NCI-H526 treated with DMSO at 0.1 percent for 48 hours (cell line): ENCODE measurements at places on chromosomes 6 and 20.

DNA sequence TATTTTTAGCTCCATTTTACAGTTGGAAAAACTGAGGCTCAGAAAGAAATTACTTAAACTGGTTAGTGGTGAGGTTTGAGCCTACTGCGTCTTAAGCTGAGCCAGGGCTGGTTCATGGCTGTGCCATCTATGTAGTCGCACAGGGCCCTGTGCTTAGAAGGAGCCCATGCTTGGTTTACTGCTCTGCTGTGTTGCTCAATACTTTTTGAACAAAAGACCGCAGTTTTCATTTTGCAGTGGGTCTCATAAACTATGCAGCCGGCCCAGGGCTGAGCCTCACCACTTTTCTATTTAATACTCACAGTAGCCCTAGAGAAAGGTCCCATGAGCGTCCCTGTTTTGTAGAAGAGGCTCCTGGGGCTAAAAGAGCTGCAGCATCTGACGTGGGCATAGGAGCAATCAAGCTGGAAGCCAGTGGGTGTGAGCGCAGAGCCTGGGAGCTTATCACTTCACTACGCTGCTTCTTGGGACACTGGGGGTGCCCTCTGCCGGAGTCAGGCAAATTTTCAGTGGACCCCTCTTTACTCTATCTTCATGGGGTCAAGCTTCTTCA, 501 bp downstream of the SIRPB2 start:
- no peak for DNase-seq

DNA sequence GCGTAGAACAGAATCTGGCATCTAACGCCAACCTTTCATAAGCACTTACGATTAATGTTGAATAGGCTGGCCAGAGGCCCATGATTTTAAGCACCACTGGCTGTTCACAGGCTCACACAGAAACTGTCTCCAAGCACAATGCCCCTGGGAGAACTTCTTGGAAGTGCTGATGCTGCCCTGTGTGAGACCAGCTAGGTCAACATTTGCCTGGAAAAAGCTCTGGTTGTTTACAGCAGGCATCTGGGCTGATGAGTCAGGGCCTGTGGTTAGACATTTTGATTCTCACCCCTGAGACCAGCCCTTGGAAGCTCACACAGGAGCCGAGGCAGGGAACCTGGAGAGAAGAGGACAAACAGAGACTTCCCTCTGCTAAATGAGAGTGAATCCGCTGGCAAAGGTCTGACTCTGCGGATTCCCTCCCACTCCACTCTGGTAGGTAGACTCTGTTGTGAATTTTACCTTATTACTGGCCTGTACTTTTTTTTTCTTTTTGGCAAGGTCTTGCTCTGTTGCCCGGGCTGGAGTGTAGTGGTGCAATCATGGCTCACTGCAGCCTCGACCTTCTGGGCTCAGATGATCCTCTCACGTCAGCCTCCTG, 6.8 kb upstream of the SULF2 start:
- no peak for DNase-seq

GRCh38 chr6:42120895-42121865, 21.2 kb downstream of the C6orf132 start:
- DNase-seq: no peak

DNA sequence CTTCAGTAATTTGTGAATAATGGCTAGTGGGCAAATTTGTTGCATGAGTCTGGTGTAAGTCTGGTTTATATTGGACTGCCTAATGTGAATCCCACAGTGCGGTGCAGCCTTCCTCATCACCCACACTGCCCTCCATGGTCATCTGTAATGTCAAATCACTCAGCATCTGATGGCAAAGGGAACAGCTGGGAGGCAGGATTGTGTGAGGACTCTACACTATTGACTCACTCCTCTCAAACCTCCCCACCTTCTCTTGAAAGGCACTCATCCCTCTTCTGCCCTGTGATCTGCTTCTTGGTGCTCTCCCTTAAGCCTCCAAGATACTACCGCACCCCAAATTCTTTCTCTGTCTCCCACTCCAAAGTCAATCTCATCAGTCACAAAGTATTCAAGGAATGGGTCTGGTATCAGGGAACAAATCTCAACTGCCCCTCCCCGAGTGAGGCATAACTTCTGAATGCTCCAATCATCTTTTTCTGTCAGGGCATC, 146.0 kb upstream of the BEND6 start:
- DNase-seq: no peak

DNA sequence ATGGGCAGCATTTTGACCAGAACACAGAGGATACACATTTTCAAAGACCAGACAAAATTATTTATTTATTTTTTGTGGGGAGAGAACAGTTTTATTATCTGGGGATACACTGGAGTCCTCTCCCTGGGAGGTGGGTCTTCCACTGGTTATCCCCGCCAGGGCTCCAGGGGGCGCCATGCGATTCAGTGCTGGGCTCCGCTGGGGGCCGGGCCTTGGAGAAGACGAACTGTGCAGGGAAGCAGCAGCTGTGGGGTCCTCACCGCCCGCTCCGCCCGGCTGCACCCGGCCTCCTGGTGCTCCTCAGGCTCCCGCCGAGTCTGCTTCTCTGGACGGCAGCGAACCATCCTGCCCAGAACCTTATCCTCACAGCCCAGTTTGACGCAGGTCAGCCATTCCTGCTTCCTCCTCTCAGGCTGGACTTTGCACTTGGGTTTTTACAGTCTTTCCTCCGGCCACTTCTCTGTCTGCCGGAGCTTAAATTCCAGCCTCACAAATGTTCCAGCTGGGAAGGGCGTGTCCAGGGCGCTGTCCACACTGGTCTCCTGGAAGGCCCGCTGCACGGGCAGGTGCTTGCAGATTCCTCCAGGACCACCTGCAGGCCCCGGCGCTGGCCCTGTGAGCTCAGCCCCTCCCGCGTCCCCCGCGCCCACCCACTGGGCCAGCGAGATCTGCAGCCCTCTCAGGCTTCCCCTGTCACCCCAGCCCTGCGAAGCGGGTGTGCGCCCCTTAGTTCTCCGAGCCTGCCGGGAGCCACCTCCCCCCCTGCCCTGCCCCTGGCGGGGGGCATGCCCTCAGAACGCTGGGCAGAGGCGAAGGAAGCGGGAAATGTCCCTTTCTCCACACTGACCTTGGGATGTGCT, 1830.0 kb upstream of the DEFB115 start:
- DNase-seq: no peak

DNA sequence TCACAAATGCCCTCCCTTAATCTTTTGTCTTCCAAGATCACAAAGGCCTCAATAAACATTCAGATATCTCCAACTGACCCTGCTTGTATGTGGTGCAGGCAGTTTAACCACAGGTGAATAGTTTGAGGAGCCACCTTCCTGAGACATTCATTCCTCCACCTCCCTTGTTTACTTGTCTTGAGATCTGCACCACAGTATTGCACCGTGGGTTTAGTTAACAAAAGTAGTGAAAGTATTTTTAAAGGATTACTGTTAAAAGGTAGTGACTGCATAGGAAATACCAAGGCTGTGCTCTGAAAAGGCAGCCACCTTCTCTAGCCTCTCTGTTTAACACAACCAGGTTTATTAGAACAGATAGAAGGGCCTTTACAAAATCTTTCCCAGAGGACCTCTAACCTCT, 46.5 kb downstream of the SESN1 start:
- no peak for DNase-seq

GRCh38 chr6:150068720-150069648, at the start of gene ULBP3:
Gene ULBP3, minus strand, starts transcription at chr6:150069121. Its CDS starts 55 bp downstream, at chr6:150069066.
- DNase-seq: peak; percentile 71

DNA sequence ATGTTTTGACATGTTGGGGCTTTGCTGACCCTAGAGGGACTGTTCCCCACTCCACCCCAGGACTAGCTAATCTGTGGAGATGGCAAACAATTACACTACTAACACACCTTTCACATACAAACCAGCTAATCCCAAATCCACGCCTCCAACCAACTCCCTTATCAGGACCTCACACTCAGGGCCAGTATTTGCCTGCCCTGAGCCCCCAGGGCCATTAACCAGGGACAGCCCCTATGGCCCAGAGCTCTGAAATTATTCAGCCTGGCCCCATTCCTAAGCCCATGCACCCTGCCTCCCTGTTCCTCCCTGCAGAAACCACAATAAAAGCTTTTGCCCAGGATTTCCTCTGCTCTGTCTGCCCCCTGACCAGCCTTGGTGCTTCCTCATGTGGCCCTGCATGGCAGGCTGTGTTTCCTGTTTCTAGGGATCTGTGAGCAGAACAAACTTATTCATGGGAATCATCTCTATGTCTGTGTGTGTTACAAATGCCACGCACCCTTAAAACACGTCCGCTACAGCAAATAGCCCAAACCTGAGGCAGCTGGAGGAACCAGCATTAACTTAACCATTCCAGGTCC, 121.2 kb downstream of the PXDC1 start:
- no peak for DNase-seq
